Esophagus mucosa (tissue), 1 donor: ENCODE measurements at places on chromosomes 12 and 14. TPM values are rescaled to one million over a fixed set of nuclear protein-coding genes. Genes with fewer than 3 reads are reported as not detected.

DNA sequence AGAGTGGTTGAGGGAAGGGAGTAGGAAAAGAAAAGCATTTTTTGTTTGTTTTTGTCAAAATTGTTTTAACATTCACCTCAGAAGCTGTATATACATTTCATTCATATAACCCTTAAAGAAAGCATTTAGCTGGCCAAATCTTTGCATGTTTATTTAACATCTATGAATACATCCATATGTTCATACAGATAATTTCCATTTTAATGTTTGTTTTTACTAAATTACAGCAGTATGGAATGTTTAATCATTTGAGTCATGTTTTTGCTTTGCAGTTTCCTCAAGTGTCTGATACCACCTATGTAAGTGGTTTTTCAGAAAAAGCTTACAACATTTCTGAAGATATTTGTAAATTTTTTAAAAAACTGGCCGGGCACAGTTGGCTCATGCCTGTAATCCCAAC, 84.3 kb upstream of the ATF1 start:
- no peak for ATAC-seq

- ATAC-seq = no peak
Measured at GRCh38 chr14:60315196-60315990, 66.4 kb downstream of the PPM1A start.

DNA sequence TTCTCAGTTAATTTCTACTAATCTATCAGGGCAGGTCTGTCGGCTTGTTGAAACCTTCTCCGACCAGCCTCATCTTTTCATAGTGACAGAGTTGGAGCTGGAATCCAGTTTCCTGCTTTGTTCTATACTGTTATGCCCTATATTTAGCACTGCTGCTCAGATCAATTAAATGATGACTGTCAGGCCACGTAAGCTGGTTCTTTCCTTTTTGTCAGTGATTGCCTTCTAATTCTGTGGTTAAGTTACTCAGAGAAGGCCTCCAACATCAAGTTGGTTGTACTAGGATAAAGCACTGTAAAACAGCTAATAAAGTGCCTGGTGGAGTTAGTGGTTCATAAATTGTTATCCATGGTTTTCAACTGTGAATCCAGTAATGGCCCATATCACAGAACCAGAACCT, 22.6 kb downstream of the DERA start:
- no peak for ATAC-seq

DNA sequence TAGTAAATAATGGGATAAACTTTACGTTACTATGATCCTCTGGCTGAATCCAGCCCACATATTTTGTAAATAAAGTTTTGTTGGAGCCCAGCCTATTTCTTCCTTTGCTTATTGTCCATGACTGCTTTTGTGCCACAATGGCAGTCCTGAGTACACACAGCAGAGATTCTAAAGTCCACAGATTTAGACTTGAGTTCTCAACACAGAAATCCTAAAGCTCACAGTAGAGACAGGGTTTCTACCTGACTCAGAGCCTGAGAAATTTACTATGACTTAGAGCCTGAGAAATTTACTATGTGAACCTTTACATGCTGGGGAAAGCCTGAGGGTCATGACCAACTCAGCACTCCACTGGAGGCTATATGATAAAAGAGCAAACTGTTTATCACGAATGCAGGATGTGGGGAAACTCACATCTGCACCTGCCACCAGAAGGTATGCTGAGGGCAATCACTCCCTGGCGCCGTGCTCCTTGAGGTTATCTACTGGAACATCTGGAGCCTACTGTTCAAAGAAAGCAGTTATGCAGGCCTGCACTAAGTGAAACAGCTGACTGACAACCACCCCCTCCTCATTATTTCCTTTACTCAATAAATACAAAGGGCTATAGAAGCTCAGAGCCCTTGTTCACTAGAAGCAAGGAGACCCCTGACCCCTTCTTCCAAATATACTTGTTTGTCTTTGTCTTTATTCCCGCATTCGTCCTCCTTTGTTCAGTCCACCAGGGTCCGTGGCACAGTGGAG, 52.6 kb upstream of the BICD1 start:
- no peak for ATAC-seq

DNA sequence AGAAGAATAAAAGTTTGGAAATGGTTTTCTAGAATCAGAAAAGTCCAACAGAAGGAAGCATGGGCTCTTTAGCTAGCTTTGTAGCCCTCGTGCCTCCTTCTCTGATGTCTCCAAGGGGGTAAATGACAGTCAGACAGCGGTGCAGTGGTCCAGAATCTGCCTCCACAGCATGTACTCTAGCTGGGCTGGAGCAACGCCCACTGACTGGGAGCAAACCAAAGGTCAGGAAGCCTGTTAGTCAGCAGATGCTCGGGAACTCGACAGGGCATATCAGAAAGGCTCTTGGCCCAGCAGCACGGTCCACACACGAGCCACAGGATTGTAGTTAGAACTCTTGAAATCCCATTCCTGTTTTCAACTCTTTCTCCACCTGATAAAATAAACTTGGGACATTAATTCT, 164.3 kb downstream of the GRIN2B start:
- no peak for ATAC-seq

DNA sequence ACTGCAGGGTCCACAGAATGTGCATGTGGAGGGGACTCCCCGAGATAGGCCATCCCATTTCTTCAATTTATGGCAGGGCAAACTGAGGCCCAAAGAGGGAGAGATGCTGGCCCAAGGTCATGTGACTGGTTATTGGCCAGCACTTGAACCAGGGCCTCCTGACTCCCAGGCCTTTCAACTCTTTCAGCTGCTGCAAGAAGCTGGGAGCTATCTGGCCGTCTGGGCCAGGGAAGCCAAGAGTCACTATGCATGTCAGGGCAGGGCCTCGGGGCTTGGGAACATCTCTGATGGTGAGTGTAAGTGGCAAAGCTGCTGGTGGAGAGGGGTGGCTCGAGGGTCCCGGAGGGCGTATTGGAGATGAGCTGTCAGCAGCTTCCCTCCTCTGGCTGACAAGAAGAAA, 9.5 kb upstream of the LTBP2 start:
- ATAC-seq = no peak

DNA sequence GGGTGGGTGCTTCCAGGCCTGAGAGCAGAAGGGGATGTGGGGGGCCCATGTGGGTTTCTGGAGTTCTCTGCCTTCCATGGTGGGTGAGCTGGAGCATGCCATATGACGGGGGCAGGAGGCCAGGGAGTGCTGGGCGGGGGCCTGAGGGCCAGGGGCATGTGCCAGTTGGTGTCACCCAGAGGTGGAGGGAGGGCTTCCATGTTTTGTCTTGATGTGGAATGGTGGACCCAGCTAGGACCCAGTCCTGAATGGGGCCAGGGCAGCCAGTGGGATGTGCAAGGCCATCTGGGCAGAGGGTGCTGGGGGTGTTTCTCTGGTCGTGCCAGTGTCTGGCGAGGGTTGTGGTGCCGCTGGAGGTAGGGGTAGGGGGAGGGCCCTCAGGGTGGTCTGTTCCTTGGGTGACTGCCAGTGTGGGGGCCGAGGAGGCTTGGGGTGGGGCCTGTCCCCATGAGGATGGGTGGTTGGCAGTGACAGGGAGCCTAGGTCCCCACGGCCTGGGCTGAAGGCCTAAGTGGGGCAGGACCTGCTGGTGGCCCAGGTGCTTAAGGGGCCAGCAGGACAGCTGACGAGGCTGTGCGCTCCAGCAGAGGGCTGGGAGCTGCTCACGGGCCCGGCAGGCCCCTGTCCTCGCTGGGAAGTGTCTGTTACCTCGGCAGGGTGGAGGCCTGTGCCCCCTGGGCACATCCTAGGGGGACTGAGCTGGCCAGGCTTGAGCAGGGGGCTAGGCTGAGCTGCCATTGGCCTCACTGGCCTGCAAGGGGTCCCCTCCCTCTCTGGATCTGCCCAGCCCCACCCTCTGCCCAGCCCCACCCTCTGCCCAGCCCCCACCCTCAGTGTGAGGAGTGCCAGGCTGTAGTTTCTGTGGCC, 26.8 kb downstream of the CEP170B start:
- no peak for ATAC-seq

GRCh38 chr14:32934073-32934880, 4.4 kb upstream of the NPAS3 start:
- no peak for ATAC-seq

DNA sequence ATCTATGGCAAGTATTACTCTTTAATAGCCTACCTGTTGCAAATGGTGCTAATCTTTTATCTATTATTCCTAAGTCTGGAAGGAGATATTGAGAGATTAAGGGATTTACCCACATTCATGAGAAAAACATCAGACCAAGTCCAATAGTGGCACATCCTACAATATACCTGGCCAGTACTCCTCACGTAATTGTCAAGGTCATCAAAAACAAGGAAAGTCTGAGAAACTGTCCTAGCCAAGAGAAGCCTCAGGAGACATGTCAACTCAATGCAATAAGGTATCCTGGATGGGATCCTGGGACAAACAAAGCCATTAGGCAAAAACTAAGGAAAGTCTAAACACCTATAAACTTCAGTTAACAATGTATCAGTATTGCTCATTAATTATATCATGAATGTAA, 12.5 kb downstream of the NR2C1 start:
- no peak for ATAC-seq

DNA sequence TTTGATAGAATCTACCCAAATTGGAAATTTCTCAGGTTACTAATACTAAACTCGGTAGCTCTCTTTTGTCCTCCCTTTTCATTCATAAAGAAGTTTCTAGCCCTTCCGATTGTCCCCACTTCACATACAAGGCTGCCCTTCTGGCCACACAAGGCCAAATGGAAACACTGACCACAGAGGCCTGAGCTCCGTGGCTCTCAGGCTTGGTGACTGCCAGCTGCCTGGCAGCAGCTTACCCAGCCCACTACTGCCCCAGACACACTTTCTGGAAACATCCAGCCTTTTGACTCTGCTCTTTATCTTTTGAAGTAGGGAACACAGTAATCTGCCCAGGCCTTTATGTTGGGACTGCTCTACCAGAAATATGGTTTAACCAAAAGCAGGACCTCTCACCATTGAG, 167.2 kb downstream of the GCH1 start:
- ATAC-seq = no peak

- ATAC-seq = no peak
Measured at GRCh38 chr12:46516238-46516932, 143.8 kb upstream of the SLC38A2 start.

DNA sequence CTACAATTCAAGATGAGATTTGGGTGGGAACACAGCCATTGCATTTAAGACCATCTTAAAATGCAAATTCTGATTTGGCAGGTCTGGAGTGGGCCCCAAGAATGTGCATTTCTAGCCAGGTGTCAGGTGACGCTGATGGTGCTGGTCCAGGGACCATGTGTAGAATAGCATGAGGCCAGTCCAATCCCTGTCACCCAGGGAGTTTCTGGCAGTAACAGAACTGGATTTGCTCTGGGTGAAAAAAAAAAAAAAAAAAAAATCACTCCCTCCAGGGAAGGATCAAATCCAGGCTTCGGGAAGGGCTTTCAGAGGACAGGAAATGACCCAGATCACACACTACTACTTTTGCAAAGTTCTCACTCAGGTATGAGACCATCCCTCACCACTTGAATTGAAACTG, 213.2 kb upstream of the NOS1 start:
- ATAC-seq = no peak

GRCh38 chr14:22555384-22556011, 33.5 kb downstream of the DAD1 start:
- no peak for ATAC-seq

GRCh38 chr12:93373961-93374656, 3.6 kb upstream of the NUDT4 start:
- no peak for ATAC-seq

- ATAC-seq = no peak
Measured at GRCh38 chr14:58788655-58789503, 151.1 kb downstream of the DACT1 start.

- no peak for ATAC-seq
Measured at GRCh38 chr12:51077930-51078329, 5.5 kb downstream of the CSRNP2 start.

DNA sequence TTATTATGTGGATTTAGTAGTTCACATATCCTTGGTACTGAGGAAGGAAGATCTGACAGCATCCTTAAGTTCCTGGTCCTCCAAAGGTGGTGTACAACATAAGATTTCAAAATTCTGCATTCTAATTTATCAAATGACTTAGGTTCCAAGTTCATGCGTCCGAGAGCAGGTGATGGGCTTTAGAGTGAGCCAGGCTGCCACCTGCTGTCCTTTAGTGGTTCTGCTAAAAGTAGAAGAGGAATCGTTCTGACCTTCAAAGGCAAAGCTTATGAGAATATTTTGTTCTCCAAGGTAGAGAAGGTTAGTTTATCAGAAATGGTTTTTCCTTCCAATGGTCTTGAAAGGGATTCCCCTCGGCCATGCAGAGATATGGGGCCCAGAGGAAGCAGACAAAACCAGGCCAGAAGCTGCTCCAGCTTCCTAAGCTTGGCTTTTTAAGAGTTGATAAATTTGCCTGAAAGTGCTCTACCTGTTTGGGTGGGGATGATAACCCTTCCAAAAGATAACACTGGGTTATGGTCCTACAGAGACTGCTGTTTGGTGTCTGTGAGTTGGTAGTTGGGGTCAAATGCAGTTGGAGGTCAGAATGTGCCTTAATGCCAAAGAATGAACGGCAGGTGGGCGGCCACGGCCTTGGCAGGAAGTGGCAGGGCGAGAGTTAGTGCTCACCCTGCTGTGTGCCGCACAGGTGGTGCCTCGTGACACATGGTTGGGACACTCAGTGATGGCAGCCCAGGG, 29.1 kb upstream of the LRTM2 start:
- peak; percentile 28 for ATAC-seq

DNA sequence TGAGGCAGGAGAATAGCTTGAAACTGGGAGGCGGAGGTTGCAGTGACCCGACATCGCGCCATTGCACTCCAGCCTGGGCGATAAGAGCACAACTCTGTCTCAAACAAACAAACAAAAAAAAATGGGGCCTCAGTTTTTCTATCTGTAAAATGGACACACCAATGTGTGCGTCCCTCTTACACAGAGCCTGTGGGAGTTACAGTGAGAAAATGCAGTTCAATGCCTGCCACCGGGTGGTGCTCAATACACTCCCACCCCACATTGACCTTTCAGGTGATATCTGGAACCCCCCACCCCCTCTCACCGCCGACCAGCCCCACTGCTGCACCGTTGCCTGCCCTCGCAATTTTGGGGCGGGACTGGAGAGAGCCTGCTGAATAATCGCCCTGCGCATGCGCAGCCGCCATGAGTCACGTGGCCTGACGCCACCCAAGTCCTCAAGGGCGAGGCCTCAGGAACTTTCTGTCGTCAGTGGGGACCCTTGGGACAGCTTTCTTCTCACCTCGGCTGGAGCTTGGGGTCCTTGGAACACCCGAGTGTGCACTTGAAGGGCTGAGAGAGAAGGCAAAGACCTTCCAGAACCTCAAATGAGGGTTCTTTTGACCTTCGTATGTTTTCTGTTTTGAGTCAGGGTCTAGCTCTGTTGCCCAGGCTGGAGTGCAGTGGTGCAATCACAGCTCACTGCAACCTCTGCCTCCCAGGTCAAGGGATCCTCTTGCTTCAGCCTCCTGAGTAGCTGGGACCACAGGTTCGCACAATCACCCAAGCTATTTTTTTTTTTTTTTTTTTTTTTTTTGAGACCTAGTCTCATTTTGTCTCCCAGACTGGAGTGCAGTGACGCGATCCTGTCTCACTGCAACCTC, 14.6 kb upstream of the CABP1 start:
- no peak for ATAC-seq

C3AR1 gene
- 0.76 TPM for total RNA-seq

ACRBP gene
- total RNA-seq = 0.56 TPM

TUNAR gene
- total RNA-seq = not detected

EXOC3L4 gene
- total RNA-seq = 0.20 TPM

POTEM gene
- not detected for total RNA-seq

SLC25A47 gene
- total RNA-seq = not detected
